ENCODE measurements at places on chromosomes 4 and X.

- no peak for DNase-seq
Measured at GRCh38 chrX:14738643-14739042, 134.2 kb downstream of the FANCB start.

DNA sequence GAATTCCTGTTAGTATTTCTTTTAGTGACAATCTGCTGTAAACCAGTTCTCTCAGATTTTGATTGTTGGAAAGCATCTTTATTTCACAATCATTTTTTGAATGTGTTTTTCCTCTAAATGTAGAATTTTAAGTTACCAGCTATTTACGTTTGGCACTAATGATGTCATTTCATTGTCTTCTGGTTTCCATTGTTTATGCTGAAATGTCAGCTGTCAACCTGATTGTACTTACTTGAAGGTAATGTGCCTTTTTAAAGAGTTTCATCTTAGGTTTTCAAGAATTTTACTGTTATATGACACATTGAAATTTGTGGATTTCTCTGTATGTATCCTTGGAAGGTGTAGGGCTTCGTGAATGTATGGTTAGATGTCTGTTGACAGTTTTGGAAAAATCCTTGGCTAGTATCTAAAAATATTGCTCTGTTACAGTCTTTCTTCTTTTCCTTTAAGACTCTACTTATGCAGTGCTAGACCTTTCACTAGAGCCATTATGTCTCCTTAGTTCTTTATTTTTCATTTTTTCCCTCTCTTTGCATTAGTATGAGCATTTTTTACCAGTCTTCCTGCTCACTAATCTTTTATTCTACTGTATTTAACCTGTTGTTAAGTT, 30.4 kb downstream of the SMAD1 start:
- DNase-seq: no peak

- no peak for DNase-seq
Measured at GRCh38 chr4:101785486-101785885, 5.0 kb upstream of the BANK1 start.

DNA sequence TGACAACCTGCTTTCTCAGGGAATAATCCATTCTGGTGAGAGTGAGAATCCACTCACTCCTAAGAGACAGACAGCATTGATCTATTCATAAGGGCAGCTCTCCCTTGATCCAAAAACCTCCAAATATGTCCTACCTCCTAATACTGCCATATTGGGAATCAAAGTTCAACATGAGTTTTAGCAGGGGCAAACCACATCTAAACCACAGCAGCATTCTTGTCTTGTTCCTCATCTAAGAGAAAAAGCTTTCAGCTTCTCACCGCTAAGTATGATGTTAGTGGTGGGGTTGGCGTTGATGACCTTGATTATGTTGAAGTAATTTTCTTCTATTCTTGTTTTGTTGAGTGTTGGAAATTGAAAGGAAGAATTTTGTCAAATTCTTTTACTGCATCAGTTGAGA, 69.6 kb downstream of the SERTM2 start:
- no peak for DNase-seq

GRCh38 chr4:70855464-70855863, 15.8 kb upstream of the GRSF1 start:
- no peak for DNase-seq

DNA sequence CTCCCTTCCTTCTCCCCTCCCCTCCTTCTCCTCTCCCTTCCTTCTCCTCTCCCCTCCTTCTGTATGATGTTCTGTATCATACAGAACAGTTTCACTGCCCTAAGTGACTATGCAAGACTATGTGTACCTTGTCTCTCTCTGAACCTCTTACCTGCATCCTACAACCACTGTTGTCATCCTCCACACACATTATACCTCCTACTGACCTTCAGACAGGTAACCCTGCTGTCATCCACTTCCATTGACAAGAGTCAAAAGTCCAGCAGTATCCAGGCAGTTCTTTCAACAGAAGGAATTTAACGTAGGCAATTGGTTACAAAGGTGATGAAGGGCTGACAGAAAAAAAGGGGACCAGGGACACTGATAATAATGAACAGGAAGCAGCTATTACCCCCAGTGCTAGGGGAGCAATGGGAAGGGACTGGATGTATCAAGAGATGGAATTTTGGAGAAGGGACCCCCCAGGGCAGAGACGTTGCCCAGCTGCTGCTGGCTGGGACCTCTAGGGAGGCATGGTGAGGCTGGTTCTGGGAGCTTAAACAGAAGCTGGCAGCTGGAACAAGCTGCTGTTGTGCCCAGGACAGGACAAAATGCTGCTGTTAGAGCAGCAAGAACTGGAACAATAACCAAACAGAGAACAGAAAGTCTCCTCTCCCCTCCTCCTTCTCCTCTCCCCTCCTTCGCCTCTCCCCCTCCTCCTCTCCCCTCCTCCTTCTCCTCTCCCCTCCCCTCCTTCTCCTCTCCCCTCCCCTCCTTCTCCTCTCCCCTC, 84.7 kb downstream of the DCTD start:
- no peak for DNase-seq

DNA sequence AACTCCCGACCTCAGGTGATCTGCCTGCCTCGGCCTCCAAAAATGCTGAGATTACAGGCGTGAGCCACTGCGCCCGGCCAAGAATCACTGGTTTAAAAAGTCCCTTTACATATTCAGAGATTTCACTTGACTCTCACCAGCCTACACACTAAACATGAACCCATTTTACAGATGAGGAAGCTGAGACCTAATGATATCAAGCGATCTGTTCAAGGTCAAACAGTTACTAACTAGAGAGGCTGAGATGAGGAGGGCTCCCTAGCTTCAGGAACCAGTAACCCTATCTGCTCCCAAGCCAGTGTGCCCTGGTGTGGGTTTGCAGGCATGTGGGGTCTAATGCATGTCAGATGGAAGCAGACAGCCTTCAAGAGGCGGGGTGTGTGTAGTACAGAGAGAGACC, 59.6 kb upstream of the AFAP1 start:
- DNase-seq: no peak

DNA sequence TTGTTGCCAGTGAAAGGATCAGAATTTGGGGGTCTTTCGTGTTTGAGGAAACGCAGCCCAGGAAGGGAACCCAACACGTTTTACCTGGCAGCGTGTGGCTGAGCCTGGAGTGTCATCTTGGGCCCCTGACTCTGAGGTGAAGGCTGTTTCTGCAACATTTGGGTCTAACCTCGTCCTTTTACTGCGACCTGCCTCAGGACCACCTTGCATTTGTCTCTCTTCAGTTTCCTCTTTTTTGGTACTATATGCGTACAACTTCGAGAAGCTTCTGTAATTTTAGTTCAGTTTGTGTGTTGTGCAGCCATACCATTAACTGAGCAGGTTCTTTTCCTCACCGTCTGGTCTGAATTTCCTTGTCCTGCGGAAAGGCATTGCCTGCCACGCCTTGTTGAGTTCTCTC, 61.5 kb downstream of the TMEM131L start:
- peak; percentile 39 for DNase-seq

DNA sequence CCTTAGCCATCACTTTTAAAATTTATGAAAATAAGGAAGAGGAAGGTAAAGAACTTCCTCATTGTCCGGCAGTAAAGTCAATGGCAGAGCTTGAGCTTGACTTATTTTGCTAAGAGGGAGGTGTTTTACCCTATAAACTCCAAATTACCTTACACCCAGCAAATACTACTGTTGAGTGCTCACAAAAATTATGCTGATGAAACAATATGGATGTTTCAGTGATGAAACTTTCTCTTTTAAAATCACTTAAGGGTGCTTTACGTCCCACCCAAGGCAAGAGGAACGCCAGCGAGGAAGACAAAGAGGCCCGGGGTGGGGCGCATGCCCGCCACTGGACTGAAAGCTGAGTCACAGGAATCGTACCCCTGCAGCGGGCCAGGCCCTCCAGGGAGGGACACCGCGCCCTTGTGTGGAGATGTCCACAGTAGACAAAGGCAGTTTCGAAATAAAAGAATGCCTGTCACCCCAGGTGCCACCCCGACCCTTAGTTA, 560 bp upstream of the TMSB4X start:
- DNase-seq: peak; percentile 36

All from CD4-positive, CD25-positive, alpha-beta regulatory T cell (primary cell).